Sciatic nerve (tissue), 2 donors: ENCODE measurements at places on chromosomes 6 and 20. TPM values are rescaled to one million over a fixed set of nuclear protein-coding genes. Genes with fewer than 3 reads are reported as not detected.

GRCh38 chr6:69801225-69801624 lies 4.4 kb upstream of the LMBRD1 start:
- no peak for DNase-seq

GRCh38 chr6:129120856-129121638 lies 238.1 kb downstream of the LAMA2 start:
- peak; percentile 59 for DNase-seq

GRCh38 chr20:855466-856360 lies 22.2 kb downstream of the FAM110A start:
- DNase-seq = no peak

DNA sequence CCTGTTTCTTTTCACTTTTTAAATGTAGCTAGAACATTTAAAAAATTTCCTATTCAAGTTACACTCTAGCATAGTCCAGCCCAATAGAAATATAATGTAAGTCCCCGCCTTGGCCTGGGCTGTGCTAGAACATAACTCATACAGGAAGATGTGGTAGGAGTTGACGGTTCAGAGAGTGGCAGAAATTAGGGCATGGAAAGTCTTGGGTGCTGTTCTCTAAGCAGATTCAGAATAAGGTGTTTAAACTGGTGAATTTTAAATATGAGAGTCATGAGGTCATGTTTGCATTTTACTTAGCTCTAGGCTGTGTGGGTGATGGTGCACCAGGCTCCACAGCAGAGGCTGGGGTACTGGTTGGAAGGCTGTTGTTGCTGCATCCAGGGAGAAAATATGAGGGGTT lies 256.5 kb downstream of the FARS2 start:
- DNase-seq = no peak

DNA sequence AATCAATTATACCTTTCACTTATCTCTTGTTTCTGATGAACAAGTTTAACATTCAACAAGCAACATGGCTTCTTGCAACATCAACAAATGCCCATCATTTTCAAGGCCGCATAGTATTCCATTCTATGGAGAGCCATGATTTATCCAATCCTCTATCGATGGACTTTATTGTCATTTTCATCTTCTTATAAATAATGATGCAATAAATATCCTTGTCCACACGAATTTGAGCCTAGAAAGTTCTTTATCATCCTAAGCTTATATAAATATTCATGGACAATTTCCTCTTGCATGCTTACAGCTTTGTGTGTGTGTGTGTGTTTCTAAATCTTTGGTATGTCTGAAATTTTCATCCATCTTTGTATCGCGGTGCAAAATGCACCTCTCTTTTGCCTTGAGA lies 29.1 kb downstream of the TOX2 start:
- DNase-seq = no peak

GRCh38 chr6:19408331-19408730 lies 428.8 kb upstream of the ID4 start:
- no peak for DNase-seq

- no peak for DNase-seq
These were observed 17.6 kb downstream of the WRNIP1 start for GRCh38 chr6:2782825-2783187.

DNA sequence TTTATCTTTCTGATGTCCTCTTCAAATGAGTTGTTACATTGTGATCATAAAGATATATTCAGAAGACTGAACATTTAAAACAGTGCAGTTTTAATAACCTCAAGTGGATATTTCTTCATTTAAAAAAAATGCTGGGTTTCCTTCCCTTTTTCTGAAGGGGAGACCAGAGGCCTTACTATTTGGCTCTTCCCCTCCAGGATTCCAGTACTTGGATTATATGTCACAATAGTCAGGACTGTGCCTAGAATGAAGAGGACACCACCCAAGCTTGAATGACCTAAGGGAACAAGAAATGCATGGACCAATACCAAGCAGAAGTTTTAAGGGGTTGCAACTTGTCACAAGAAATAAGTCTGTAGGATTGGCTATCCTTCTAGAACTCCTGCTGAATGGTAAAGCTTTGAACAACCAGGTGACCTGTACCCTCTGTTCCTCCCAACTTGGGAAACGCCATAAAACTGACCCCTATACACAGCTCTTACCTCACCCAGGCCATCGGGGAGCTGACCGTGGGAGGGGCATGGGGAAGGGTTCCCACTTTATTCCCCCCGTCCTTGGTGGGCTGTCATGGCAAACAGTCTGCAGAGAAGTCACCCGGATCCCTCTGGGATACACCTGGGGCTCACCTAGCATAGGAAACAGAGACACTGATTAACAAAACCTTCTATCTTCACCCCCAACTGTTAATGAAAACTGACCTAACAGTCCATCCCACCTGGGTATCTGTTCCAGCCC lies 2.0 kb downstream of the FRS3 start:
- DNase-seq = no peak

DNA sequence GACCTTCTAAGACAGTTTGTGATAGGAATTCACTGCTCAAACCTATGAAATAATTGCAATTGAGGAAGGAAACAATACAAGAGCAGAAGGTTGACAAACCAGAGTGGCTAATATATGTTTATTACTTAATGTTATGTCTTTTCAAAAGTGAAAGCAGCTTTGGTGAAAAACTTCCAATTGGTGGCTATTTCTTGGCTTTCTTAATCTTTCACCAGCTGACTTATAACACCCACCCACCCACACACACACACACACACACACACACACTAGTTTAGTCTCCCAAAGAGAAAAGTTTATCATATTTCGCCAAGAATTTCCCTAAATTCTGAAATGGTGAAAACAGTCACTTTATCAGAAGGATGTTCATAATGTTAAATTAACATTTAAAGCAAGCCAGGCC lies 583.5 kb downstream of the EYS start:
- DNase-seq = no peak

- no peak for DNase-seq
These were observed 77.1 kb downstream of the LMBRD1 start for GRCh38 chr6:69719602-69720193.

GRCh38 chr20:39243962-39244361 lies 281.8 kb downstream of the DHX35 start:
- no peak for DNase-seq

DNA sequence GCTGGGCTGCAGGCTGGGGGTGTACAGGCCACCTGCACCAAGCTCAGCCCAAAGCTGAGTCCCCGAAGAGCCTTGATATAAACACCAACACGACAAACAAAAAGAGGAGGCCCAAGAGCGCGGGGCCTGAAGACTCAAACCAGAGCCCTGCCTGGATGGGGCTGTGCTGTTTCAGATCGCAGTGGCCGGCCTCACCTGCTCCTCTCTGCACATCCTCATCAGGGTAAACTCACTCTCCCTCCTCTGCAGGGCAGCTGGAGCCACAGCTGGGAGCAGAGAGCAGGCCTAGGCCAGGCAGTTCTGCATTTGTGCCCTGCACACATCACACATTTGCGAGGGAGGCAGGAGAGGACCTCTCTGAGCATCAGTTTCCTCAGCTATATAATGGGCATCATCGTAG lies 3.7 kb upstream of the RBM38 start:
- peak; percentile 41 for DNase-seq

GRCh38 chr6:31762878-31763618 lies 592 bp downstream of the SAPCD1 start:
- DNase-seq = no peak

GRCh38 chr20:37361336-37361735 lies 15.4 kb downstream of the SRC start:
- DNase-seq = no peak

DNA sequence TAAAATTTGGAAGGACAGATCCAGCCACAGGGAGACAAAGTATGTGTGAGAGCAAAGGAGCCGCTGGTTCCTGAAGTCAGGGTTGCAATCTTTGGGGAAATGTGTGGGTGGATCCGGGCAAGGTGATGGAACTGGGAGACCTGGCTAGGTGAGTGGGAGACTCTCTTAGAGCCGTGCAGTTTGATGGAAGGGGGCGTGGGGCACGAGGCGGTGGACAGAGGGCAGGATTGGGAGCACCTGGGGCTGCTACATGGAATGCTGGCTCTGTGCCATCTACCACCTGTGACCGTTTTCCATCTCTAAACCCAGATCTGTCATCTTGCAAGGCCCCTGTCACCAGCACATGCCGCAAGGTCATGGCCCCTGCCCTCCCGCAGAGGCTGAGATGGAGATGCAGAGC lies 268.4 kb downstream of the SMOC2 start:
- DNase-seq = no peak

The CAP2 gene
- 7.1 TPM for total RNA-seq

The CST7 gene
- total RNA-seq = 6.7 TPM

The CTAGE9 gene
- not detected for total RNA-seq

The ADGRB3 gene
- 8.5 TPM for total RNA-seq

The SLC22A2 gene
- total RNA-seq = not detected

The FILIP1 gene
- 40.2 TPM for total RNA-seq

The CNKSR3 gene
- total RNA-seq = 22.2 TPM
